Fibroblast of skin of abdomen (primary cell): ENCODE measurements at places on chromosomes 2 and 18.
A peak's percentile ranks its signal among the peaks of the same experiment; 100 is the strongest.

DNA sequence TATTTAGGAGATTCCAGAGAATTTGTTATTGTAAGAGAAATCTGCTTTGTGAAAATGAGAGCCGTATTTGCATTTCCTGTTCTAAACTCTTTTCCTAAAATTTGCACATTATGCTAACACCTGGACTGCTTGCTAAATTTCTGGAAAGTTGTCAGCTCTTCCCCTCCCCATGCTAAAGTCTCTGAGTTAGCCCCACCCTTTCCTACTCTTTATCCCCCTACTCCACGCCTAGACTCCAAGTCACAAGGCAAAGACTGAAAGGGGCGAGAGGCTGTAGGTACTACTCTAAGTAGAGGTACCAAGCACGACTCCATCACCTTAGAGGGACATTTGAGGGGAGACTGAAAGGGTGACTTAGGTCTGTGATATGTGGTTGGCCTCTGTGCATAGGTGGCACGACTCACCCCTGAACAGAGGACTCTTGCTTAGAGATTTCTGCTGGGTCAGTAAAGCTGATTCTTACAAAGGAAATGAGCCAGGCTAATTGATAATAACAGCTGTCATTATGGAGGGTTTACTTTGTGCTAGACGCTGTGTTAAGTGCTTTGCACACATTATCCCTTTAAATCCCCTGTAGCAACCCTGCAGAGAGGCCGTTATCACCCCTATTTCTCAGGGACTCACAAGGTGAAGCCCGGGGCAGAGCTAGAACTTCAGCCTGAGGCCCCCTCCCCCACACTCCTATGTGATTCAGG is 373.5 kb downstream of the EN1 start:
- no peak for DNase-seq

GRCh38 chr2:128446874-128447537 is 128.3 kb upstream of the HS6ST1 start:
- no peak for DNase-seq

DNA sequence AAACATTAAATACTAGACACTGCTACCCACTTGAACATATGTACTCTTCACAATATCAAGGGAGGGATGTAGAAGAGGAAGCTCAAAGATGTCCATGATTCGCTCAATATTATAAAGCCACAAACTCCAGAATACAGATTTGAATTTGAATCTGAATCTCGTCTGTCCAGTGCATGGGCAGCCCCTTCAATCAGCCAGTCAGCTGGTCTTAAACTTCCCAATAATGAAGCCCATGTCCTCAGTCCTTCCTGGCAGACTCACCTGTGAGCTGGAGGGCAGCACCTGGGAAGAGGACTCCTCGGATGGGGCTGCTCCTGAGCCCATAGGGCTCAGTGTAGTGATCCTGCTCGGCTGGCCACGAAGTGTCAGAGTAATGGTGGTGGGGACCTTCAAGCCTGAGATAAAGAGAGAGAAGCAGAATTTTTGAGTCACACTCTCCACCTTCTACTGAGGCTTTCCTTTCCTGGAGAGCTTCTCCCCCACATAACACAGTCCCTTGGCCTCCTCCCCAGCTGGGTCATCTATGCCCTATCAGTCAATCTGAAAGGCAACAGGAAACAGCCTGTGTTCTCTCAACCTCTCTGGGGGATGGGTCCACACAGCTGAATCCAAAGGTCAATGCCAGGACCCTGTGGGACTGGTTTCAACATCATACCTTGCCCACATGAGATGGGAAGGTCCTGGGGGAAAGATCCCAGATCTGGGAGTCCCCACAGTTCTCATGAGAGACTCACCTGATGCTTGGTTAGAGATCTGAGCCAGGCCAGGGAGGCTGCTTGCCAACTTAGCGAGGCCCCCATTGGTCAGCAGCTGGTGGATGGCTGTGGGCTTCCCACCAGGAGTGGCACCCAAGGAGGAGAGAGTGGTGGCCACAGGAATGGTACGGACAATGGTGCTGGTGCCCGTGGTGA is 36.5 kb downstream of the KANSL3 start:
- DNase-seq, result no peak

DNA sequence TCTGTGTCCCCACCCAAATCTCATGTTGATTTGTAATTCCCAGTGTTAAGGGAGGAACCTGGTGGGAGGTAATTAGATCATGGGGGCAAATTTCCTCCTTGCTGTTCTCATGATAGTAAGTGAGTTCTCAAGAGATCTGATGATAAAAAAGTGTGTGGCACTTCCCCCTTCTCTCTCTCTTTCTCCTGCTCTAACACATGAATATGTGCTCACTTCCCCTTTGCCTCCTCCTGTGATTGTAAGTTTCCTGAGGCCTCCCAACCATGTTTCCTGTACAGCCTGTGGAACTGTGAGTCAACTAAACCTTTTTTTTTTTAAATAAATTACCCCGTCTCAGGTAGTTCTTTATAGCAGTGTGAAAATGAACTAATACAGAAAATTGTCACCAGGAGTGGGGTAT is 380.0 kb downstream of the MEIS1 start:
- no peak for DNase-seq

GRCh38 chr2:9178110-9178903 is 28.3 kb upstream of the ASAP2 start:
- DNase-seq, result no peak

- DNase-seq, result peak; percentile 38
Observed at GRCh38 chr2:38601463-38602135, 1.1 kb downstream of the HNRNPLL start.

DNA sequence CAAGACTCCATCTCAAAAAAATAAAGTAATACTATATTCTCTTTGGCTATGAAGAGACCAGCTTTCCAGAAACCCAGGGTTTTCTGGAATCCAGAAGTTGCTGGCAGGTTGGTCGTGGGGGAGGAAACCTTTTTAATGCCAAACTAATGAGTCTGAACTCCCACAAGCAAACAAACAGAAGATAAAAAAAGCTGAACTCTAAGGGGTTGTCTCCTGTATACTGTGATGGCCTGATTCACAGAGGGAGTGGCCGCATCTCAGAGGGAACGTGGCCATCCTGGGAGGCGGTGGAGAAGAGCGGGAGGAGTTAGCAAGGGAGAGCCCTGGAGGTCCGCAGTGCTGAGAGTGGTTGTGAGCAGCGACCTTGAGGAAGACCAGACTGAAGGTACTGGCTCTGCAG is 36.1 kb downstream of the LIMS1 start:
- peak; percentile 64 for DNase-seq

GRCh38 chr2:215949991-215950404 is 63.4 kb downstream of the MREG start:
- peak; percentile 47 for DNase-seq

DNA sequence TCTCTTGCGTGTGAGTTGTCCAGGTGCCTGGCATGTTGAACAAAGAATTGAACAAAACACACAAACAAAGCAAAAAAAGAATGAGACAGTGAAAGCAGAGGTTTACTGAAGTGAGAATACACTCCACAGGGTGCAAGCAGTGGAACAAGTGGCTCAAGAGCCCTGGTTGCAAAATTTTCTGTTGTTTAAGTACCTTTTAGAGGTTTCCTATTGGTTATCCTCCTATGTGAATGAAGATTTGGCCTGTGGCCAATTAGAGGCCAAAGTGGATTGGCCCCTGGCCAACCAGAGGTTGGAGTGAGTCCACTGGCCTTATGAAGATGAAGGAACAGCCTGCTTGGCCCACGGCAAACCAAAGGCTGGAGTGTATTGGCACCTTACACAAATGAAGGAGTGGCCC is 1188.5 kb upstream of the NRXN1 start:
- no peak for DNase-seq

DNA sequence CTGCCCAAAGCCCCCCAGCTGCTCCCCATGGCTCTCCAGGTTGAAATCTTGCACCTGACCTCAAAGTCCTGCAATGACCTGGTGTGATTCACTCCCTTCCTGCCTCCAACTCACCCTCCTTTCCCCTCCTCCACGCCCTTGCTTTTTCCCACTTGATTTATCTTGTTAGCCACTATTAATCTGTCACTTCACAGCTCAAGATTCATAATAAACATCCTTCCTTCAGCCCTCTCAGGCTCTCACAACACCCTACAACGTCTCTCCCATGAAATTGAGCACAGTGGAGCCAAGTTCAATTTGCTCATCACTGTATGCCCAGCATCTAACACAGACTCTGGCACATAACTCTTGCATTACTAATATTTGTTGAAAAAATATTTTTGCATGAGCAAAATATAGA is 85.6 kb upstream of the SLC35G4 start:
- no peak for DNase-seq

- DNase-seq, result peak; percentile 81
Observed at GRCh38 chr2:65231892-65232477, 4.4 kb downstream of the ACTR2 start.

GRCh38 chr2:135664623-135665068 is 77.0 kb upstream of the UBXN4 start:
- peak; percentile 27 for DNase-seq
